ENCODE measurements at places on chromosomes 5 and 9.

DNA sequence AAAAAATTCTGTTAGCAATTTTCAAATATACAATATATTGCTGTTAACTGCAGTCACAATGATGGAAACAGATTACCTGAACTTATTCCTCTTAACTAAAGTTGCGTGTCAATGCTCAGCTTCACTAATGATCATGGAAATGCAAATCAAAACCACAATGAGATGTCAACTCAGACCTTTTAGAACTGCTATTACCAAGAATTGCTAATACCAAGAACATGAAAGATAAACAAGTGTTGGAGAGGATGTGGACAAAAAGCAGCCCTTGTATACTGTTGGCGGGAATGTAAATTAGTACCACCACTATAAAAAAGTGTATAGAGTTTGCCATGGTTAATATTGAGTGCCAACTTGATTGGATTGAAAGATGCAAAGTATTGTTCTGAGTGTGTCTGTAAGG, 1409.7 kb upstream of the CDH18 start:
- DNase-seq: no peak

GRCh38 chr5:16312785-16313184, 133.2 kb upstream of the MARCHF11 start:
- DNase-seq: no peak

DNA sequence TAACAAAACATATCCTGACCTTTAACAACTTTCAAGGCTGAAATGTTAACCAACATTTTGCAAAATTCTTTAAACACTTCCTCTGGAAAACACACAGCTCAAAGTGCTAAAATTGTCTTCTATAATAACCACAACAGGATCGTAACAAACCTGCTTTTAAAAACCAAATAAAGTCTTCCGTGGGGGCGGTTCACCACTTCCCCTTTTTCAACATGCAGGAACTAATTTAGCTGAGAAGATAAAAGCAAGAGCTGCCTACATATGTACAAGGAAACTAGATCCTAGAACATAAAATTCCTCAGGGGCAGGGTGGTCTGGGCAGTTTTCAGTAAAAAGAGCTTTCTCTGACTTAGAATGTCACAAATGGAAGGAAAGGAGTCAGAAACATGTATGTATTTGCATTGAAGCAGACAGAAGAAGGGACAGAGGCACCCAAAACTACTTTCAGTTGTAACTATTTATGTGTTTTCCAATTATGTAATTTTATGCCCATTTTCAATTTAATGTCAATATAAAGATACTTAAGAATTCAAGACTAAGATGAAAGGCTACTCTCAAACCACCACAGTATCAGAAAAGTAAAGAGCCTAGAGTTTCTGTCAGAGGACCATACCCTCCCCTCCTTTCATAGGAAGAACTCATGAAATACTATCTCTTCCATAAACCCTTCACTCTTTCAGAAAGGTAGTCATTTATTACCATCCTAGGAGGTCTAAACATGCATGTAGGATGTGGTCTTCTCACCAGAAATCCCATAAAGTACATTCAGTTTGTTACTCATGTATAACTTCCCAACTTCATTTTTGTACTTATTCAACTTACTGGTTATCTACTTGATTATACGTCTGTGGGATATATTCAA, 185.9 kb upstream of the RASA1 start:
- no peak for DNase-seq

- DNase-seq: no peak
These were observed 33.7 kb downstream of the ADAMTS2 start for GRCh38 chr5:179311581-179311980.

- no peak for DNase-seq
These were observed 4.2 kb downstream of the SLC1A3 start for GRCh38 chr5:36610621-36611020.

DNA sequence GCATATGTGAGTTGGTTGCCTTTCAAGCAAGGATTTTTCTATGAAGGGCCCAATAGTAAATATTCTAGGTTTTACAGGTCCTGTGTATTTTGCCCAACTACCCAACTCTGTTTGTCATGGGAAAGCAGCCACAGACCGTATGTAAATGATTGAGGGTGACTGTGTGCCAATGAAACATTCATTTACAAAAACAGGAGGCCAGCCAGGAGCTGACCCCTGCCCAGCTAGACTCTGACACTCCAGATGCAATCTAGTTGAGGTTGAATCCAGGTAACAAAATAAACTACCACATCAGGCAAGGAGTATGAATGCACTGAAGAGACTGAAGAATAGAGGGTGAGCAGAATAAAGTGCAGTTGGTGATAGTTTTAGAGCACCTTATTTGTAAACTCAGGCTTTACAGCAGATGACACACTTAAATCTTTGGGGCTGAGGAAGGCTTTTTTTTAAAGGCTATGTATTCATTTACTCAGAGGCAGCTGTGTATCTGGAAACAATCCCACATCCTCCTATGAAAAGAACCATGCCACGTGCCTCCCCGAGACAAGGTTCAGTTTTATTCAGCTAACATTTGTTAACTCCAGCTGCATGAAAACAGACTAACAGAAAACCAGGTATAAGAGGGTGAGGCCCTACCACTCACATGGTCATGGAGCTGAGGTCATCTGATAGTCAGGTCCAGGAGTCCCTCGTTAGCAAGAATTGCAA, 60.7 kb downstream of the SLC1A1 start:
- no peak for DNase-seq

DNA sequence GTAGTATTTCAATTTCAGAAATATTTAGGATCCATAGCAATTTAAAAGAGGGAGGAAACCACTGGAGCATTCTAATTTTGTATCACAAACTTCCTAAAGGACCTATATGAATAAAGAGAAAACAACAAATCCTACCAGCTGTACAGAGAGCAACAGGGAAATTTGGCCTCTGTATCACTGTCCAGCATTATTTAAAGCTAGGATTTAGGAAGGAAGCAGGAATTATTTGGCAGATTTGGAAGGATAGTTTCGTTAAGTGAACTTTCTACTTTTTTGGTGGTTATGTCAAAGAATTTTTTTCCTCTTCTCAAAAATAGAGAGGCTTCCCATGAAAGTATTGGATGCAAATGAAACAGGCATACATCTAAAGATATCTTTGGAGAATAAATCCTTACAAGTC, 269.7 kb downstream of the RAB3C start:
- DNase-seq: no peak

GRCh38 chr5:53350368-53350767, 130.1 kb upstream of the FST start:
- DNase-seq: no peak

- DNase-seq: peak; percentile 39
These were observed 197.7 kb downstream of the TENT4A start for GRCh38 chr5:6910950-6911349.

GRCh38 chr5:117943541-117943940, 1044.8 kb downstream of the DTWD2 start:
- DNase-seq: no peak

DNA sequence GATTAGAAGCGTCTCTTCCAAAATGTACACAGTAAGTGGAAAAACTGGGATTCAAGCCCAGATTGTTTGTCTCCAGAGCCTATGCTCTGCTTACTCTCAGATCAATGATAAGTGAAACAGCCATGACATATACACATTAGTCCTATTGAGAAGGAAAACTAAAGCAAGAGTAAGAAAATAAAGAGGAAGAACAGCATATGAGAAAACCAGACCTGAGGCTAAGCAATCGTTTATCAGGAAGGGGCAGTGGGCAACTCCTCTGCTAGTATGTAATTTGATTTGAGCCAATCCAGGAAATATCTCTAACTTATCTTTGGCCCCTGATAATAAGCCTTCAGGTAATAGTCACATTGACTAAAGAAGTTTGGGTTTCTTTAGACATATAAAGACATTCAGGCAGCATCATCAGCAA, 789.9 kb upstream of the C9orf72 start:
- DNase-seq: no peak

DNA sequence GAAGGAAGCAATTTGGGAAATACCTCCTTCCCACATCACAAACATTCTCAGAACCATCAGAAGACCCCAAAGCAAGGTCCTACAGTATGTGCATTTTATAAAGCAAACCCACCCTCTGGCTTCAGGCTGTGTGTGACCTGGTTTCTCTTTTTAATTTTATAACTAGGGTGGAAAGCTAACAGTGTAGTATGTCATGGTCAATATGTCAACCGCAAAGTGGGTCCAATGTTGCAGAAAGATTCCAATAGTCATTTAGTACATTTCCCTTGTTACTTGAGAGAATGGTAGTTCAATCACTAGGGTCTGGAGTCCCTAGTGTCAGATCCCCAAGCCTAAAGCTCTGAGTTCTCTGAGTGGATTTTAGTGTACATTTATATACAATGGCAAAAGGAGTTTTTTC, 96.2 kb downstream of the FGF1 start:
- DNase-seq: no peak

- no peak for DNase-seq
These were observed 154.4 kb downstream of the MAN2A1 start for GRCh38 chr5:109844148-109844547.

DNA sequence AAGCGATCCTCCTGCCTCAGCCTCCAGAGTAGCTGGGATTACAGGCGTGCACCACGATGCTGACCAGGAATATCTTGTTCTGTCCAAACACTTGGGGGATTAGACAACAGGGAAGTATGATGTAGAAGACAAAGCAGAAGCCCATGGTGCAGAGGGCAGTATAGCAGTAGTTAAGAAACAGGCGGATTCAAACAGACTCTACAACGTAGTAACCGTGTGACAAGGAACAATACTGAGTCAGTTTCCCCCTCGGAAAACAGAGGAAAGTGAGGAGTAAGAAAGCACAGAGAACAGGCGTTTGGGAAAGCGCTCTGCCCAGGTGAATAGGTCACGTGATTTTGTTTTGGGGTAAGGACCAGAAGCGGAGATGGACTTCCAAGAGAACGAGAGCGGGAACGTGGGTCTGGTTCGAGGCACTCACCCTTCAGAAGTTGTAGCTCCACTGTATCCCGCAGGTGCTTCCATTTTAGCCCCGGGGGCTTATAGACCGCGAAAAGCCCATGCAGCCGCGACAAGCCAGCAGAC, 306 bp downstream of the TRUB2 start:
- no peak for DNase-seq
